ENCODE measurements at places on chromosomes 4 and X. TPM values are rescaled to one million over a fixed set of nuclear protein-coding genes. Genes with fewer than 3 reads are reported as not detected.

PLP1 gene
- 0.11 TPM for total RNA-seq

DNA sequence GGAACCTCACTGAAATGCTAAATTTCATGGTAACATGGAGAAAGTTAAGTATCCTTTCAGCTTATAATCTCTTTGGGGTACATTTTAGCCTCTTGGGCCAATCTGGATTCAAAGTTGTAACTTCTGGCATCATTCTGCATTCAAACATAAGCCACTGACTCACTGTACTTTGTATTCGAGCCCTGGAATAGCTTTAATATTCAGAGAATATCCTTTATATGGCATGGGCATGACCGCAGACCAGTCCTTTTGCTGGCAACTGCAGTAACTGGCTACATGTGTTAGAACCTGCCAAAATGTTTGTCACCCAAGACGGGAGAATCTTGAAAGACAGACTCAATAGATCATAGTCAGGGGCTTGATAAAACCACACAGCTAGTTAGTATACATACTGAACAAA lies 3.3 kb downstream of the GASK1B start:
- H3K4me3 ChIP-seq, result peak overlapping the region; percentile 89
- peaks cover 61% of the 10 kb centered on the region for H3K4me1 ChIP-seq
- no peaks in the 10 kb centered on the region for H3K27me3 ChIP-seq
- no peaks in the 10 kb centered on the region for H3K36me3 ChIP-seq

DNA sequence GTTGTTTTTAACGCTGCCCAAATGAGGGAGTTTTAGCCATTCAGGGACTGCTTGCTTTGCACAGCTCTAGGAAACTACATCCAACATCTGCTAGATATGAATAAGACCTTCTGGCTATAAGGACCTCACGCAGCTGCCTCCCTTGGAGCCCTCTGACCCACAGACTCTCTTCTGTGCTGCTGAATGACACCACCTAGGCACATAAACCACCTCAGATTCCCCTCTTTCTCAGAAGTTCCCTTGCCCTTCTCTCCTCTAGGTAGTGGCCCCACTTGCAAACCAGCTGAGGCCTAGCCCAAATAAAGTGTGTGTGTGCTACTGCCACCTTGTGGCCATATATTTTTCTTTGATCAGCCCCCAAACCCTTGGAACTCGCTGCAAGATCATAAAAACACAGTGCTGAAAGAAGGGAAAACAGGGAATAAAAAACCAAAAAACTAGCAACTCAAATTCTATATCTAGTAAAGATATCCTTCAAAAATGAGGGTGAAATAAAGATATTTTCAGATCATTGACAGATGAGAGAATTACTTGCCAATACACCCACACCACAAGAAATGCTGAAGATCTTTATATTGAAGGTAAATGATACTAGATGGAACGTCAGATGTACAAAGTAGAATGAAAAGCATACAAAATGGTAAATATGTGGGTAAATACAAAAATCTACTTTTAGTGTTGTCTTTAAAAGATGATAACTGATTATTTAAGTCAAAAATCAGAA lies 265.9 kb downstream of the ADAMTS3 start:
- H3K27ac ChIP-seq, result no peak overlapping the region
- H3K4me1 ChIP-seq, result no peaks in the 10 kb centered on the region
- H3K4me3 ChIP-seq, result no peak overlapping the region
- DNase-seq, result no peak

GRCh38 chr4:22473268-22473667 lies 42.6 kb downstream of the ADGRA3 start:
- no peak overlapping the region for H3K27ac ChIP-seq
- H3K4me1 ChIP-seq, result peaks cover 15% of the 10 kb centered on the region
- peaks cover 34% of the 10 kb centered on the region for H3K36me3 ChIP-seq
- no peak for DNase-seq

DNA sequence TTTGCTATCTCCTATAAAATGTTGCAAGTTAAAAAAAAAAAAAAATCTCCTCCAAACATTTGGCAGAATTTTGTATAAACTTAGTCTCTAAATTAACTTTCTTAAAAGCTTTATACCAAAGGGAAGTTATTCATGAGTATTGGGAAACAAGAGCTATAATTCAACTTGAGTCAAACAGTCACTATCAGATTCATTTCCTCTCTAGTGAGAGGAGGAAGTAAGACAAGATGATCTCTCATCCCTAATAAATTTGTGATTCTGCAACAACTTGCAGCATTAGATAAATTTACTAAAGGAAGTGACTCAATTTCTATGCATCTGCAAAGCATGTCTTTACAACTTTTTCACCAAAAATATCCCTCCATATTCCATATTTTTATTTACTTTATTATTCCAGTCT lies 135.4 kb upstream of the GNPDA2 start:
- peaks cover 10% of the 10 kb centered on the region for H3K4me1 ChIP-seq
- no peaks in the 10 kb centered on the region for H3K27me3 ChIP-seq
- H3K4me3 ChIP-seq, result no peak overlapping the region
- H3K36me3 ChIP-seq, result no peaks in the 10 kb centered on the region

GRCh38 chr4:103073792-103074438 lies 2.6 kb downstream of the SLC9B2 start:
- peaks cover 16% of the 10 kb centered on the region for H3K4me1 ChIP-seq
- no peak overlapping the region for H3K27ac ChIP-seq
- H3K36me3 ChIP-seq, result peaks cover 1% of the 10 kb centered on the region
- no peak for DNase-seq
- no peak overlapping the region for H3K4me3 ChIP-seq

- H3K27ac ChIP-seq, result no peak overlapping the region
- DNase-seq, result no peak
- no peak overlapping the region for H3K4me3 ChIP-seq
- H3K36me3 ChIP-seq, result no peaks in the 10 kb centered on the region
- no peaks in the 10 kb centered on the region for H3K27me3 ChIP-seq
- H3K4me1 ChIP-seq, result peaks cover 18% of the 10 kb centered on the region
Observed at GRCh38 chrX:64198036-64198435, 7.5 kb downstream of the AMER1 start.

MCF2 gene
- total RNA-seq, result 0.11 TPM

ESX1 gene
- not detected for total RNA-seq

REPS2 gene
- total RNA-seq, result 5.2 TPM

ARR3 gene
- total RNA-seq, result not detected

TCEAL6 gene
- not detected for total RNA-seq

GRCh38 chrX:48720577-48721250 lies 24.2 kb downstream of the SUV39H1 start:
- H3K4me3 ChIP-seq, result no peak overlapping the region
- H3K4me1 ChIP-seq, result no peaks in the 10 kb centered on the region
- H3K27ac ChIP-seq, result no peak overlapping the region

GRCh38 chr4:25110527-25111329 lies 49.5 kb downstream of the SEPSECS start:
- H3K27me3 ChIP-seq, result peaks cover 6% of the 10 kb centered on the region
- H3K4me3 ChIP-seq, result no peak overlapping the region
- DNase-seq, result no peak
- H3K36me3 ChIP-seq, result no peaks in the 10 kb centered on the region

CLTRN gene
- total RNA-seq, result 1.2 TPM

DNA sequence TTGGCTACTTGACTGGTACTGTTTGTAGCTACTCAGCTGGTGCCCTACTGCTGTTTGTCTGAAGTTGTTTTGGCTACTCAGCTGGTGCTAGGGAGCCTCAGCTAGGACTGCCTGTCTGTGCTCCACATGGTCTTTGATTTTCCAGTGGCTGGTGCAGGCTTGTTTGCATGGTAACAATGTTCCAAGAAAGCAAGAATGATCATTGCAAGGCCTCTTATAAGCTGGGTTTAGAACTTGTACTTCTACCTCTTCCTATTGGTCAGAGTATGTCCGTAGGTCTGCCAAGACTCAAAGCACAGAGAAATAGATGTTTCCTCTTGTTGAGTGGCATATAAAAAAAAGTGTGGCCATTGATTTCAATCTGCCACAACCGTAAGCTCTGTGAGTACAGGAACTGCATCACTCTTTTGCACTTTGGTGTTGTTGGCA lies 17.6 kb downstream of the NFKB1 start:
- H3K36me3 ChIP-seq, result peaks cover 24% of the 10 kb centered on the region
- peaks cover 6% of the 10 kb centered on the region for H3K4me1 ChIP-seq
